ENCODE measurements at places on chromosomes 6 and 20.

DNA sequence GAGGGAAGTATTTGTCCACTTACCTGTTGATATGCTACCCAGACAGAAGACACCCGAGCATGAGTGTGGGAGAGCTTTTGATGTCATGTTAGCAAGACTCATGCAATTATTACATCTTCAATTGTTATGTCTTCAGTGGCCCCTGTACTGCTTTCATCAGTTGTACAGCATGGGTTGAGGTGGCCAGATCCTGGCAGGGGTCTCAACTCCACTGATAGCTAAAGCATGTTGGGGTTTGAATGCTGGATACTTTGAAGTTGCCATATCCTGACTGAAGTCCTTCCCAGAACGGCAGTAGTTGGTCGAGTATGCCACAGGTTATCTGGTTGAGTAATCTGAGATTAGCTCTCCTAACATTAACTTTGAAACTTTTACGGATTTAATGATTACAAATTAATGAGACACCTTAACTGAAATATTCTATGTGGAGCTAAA is 46.7 kb downstream of the LRRN4 start:
- DNase-seq, result no peak

DNA sequence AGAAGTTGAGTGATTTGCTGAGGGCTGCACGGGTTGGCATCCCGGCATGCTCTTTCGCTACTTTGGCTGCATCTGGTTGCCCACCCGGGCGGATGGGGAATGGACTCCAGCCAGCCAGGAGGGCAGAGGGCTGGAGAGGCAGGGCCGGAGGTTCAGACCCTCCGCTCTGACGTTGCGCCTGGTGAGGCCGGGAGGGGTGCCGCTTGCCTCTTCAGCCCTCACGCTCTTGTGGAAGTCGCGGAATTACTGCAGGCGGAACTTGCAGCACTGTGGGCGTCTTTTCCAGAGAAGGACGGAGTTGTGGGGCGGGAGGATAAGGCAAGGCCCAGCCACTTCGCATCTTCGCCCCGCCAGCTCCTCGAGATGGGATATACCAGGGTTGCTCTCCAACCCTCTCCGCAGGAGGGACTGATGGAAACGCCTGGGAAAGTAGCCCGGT is 656 bp downstream of the RTEL1 start:
- DNase-seq, result peak; percentile 14

- DNase-seq, result no peak
Measured at GRCh38 chr6:113824411-113824810, 32.7 kb upstream of the MARCKS start.

DNA sequence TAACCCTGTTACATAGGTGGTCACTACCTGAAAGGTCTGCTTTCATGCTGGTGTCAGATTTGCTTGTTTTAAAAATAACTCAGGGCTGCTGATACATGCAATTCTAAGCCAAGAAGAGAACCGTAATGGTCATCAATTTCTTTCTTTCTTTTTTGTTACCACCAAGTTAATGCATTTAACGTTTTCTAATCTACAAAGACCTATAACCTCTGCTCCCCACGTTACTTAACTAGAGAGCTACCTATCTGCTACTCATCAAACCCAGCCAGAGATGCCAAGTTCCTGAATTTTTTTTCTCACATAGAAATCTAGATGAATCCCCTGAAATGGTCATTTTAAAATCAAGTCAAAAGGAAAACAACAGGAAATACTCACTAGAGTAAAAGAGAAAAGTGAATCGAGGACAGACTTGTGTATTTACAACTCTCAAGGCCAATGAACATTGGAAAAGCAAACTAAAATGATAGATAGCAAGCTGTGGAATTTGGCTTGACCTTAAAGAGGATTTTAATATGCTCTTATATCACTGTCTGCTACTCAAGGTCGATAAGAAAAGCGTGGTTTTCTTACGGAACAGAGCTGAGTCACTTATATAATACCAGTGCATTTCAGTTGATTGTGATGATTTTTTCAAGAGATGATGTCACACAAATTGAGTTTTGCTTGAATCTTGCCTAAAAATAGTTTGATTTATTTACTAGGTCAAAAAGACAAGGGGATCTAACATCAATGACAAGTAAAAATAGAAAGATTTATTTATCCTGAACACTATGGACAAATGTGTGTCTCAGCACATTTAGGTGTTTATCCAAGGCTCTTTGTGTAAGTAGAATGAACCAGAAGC is 67.9 kb downstream of the SGK1 start:
- DNase-seq, result no peak

DNA sequence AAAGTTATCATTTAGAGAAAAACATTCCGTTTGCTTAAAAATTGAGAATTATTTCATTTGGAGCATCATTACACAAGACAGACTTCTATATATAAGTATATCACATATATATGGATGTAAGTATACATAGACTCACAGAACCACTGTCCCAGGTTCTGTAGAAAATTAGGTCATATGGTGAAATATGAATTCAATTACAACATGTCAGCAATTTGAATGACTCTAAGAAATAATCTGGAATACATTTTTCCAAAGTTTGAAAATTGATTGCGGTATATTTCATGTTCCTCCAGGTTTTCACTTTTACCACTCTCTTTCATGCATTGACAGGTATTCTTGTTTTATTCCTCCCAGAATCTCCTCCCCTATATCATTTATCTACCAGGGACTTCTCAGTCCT is 892.3 kb downstream of the PHF3 start:
- DNase-seq, result no peak

DNA sequence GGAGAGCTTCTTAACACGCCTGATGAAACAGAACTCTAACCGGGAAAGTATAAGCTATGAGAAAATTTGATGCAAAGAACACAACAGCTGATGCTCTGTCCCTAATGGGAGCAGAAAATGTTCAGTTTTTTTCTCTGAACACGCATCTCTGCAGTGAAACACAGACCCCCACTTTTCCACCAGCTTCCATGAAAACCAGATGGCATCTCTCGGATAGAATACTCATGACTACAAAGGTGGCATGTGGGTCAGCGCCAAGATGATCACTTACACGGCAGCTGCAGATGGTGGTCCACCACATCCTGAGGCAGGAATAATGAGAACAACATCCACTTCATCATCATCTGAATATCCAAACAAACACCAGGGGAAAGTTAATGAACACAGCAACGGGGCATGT is 85.2 kb upstream of the CNR1 start:
- DNase-seq, result no peak

DNA sequence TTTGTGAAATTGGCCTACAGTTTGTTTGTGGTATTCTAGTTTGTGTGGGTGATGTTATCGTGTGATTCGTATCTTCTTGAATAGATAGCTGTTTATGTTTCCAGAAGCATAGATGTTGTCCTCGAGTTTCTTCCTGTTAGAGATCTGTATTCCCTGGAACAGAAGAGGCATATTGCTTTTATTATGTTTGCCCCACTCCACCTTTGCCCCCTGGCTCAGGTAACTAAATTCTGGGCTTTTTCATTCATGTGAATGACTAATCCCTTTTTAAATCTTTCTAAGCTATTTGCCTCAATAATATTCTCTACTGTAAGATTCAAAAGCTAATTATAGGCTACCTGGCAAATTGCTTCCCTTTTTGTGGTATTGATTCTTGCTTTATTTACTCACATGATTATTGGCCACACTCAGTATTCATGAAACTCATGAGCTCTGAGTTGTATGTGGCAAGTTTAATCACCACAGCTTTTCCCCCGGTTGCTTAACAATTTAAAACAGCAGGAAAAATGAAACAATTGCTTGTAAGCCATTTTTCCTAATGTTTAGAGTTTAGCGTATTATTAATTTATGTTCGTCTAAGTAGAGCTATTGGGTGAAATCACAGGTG is 12.6 kb downstream of the RNF217 start:
- no peak for DNase-seq

- DNase-seq, result no peak
Measured at GRCh38 chr20:51022803-51023616, at the start of gene KCNG1. Gene KCNG1 (minus strand): TSS chr20:51023107. CDS start chr20:51010338, 12,769 bp downstream.

DNA sequence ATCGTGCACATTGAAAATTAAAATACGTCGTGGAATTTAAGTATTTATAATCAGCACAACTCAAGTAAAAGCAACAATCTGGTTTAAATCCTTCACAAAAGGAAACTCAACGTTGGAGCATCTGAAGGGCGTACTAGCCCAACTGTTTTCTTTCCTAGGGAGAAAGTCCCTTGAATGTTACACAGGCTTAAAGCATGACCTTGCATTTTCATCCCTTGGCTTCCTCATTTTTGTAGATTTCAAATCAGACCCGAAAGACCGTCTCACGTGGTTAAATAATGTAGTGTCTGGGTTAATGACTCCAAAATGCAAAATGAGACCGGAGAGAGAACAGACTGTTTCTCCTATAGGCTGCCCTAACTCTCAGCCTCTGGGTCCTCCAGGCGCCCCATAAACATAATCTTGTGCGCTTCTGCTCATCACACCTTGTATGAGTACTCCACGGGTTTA is 249.2 kb upstream of the RREB1 start:
- DNase-seq, result no peak

DNA sequence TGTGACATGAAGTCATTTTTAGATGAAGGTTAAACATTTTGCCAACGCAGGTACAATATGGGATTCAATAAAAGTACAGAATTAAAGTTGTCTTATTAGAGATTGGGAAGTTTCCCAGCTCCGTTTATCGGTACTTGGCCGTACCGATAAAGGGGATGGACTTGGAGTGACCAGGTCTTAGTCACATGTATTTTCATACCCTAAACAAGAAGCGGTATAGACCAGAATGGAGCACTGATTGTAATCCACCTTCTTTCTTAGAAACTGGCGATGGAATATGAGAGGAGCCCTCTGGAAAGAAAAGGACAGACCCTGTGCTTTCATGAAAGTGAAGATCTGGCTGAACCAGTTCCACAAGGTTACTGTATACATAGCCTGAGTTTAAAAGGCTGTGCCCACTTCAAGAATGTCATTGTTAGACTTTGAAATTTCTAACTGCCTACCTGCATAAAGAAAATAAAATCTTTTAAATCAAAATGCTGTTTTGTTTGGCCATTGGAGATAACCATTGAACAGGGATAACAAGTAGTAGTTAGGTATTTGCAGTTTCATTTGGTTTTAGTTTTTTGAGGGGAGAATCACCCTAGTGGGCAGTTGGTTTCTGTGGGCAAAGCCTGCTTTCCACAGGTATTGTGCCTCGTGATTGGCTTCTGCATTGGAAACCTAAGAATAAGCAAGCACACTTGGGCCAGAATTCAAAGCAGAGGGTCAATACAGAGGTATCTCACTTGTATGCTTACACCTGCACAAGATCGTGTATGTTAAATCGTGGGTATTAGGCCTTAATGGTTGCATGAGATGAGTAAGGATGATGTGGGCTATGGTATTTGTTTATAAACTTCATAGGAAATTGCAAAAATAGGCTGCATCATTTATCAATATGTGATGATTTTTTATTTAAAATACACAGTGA is 11.2 kb upstream of the ZNFX1 start:
- no peak for DNase-seq

DNA sequence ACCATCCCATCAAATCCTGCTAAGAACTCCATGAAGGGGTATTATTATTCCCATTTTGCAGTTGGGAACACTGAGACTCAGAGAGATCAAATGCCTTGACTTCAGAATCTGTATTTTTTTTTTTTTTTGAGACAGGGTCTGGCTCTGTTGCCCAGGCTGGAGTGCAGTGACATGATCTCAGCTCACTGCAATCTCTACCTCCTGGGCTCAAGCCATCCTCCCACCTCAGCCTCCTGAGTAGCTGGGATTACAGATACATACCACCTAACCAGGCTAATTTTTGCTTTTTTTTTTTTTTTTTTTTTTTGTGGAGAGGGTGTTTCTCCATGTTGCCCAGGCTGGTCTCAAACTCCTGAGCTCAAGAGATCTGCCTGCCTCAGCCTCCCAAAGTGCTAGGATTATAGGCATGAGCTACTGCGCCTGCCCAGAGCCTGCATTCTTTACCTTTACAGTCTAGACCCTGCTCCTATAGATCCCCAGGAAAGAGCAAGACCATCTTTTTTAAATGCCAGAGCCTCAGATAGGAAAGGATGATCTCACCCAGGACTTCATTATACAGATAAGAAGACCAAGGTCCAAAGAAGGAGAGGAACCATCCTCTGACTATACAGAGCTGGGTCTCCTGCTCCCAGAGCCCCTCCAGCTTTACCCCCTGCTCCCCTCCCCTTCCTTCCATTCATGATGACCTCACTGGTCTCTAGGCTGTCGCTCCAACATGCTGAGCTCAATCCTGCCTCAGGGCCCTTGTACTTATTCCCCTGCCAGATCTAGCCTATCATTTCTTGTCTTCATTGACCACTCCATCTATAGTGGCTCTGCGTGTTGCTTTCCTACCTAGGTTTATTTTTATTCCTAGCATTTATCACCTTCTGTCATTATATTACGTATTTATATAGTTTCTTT is 138.6 kb downstream of the CEBPB start:
- no peak for DNase-seq

DNA sequence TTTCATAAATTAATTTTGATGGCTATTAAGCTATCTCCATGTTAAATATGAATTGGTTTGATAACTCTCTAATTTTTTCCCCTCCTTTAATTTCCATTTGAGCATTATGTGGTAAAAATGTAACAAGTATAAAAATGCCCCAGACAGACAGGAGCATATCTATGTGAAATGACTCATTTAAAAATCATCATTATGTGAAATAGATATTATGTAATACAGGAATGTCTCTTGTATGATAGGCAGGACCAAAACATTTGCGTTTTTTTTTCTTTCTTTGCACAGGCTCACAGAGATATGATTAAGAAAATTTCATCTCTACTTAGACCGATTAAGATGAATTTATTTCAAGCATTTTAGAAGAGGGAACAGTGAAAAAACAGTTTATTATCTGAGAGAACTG is 95.8 kb downstream of the AKAP7 start:
- DNase-seq, result no peak

- DNase-seq, result no peak
Measured at GRCh38 chr6:36443471-36444428, 950 bp downstream of the KCTD20 start.

- no peak for DNase-seq
Measured at GRCh38 chr6:152034631-152035030, 227.1 kb downstream of the ESR1 start.

DNA sequence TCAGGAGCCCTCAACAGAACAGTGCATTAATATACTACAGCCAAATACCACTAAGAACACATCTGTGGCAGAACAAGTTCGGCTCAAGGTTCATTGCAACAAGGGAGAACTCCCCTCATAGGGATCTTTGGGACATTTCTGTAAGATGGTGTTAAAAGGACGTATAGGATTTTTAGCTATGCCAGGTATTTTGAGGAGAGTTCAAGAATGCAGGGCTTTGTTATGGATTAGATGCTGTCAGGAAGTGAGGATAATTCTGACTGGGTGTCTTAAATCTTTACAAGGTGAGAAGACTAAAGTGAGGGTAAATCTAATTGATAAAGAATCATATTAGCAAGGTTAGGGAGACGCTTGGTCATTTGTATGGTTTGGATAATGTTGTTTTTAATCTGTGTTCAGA is 83.7 kb upstream of the AHI1 start:
- DNase-seq, result no peak

All from GM04503 (cell line).